Activated CD4-positive, alpha-beta T cell treated with anti-CD3 and anti-CD28 coated beads, Interleukin-10, Interleukin-2, amounts not matched to agents 100 ng/mL and 50 ng/mL, durations not matched to agents 16 hours and 8 hours (primary cell): ENCODE measurements at places on chromosomes 3 and 15.

GRCh38 chr3:128703561-128703960, 22.4 kb upstream of the RAB7A start:
- no peak for DNase-seq

DNA sequence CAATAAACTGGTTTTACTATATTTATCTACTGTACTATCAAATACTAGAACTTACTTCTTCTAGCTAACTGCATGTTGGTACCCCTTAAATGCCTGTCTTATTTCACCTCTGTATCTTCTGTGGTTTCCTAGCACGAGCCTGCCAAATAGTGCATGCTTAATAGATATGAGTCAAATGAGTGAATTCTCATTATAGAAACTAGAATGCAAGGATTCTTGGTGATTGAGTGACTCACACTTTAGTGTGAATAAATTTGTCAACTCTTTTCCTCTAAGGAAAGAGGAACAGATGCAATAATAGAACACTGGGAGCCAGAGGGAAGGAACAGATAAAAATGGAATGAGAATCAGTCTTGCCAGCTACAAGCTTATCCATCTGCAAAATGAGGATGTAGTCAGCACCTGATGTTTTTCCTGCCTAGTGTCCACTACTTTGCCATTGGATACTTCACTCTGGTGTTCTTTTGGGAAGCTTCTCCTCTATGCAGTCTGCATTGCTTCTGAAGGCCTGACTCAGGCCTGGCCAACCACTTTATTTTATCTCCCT, 189.1 kb upstream of the CADPS start:
- DNase-seq = no peak

DNA sequence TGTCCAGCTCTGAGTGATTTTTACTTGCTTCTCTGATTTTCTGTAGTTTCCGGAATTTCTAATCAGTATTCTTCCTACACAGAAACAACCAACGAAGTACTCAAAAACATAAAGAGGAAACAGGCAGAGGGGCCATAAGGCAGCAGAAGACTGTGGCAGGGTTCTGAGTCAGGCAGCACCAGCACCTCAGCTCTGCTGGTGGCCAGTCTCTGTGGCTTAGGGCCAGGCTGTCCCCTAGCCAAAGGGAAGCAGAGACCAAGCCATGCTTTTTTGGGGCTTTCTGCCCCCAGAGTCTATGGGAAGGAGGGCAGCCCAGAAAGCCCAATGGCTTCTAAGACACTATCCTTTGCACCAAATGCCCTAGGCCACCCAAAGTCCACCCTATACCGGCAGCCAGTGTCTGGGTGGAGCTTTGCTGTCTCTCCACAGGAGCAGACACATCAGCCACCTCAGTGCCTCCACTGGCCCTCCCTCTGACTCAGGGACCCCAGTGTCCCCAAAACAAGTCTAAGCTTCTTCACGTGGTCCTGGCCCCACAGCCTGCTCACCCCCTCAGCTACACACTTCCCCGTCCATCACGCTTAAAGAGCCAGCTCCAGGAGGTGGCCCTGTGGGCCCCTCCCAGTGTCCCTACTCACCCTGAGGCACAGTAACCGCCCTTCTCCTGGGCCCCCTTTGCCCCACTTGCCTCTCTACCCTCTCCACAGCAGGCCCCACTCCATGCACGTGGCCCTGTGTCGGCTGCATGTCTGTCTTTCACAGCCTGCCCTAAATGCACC, 46.2 kb downstream of the CCDC12 start:
- DNase-seq = no peak

- no peak for DNase-seq
These were observed 31.3 kb downstream of the TLE3 start for GRCh38 chr15:70066447-70066846.

DNA sequence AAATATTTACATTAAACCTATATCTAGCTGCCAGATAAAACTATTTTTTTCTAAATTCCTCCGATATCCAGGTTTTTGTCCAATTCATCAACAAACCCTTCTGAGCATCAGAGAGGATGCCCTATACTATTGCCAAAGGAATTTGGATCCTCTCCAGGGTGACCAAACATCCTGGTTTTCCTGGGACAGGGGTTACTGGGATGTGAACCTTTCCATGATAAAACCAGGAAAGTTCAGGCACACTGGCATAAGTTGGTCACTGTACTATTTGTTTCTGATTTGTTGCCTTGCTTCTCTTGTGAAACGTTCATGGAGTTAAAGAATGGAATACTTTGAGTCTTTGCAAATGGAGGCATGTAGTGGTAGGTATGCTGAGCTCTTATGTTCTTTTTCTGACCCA, 63.5 kb downstream of the TLNRD1 start:
- DNase-seq = no peak

GRCh38 chr3:32195995-32196540, 42.4 kb upstream of the CMTM8 start:
- no peak for DNase-seq

- DNase-seq = no peak
These were observed 1.3 kb downstream of the NEIL1 start for GRCh38 chr15:75348034-75348561.

DNA sequence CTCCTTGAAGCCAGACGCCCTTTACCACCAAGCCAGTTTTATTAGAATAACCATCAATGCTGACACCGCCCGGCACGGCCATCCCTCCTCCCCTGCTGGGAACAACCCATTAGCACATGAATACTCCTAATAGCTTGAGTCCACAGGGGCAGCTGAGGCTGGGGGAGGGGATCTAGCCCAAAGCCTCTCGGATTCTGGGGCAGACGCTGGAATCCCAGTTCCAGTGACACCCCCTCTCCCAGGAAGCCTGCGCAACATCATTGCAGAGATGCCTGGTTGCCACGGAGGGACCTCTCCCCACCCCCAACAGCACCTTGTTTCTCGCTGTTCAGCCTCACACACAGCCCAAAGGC, 1.2 kb upstream of the LINGO1 start:
- no peak for DNase-seq

GRCh38 chr3:172201136-172201869, 161.9 kb downstream of the FNDC3B start:
- DNase-seq = no peak

DNA sequence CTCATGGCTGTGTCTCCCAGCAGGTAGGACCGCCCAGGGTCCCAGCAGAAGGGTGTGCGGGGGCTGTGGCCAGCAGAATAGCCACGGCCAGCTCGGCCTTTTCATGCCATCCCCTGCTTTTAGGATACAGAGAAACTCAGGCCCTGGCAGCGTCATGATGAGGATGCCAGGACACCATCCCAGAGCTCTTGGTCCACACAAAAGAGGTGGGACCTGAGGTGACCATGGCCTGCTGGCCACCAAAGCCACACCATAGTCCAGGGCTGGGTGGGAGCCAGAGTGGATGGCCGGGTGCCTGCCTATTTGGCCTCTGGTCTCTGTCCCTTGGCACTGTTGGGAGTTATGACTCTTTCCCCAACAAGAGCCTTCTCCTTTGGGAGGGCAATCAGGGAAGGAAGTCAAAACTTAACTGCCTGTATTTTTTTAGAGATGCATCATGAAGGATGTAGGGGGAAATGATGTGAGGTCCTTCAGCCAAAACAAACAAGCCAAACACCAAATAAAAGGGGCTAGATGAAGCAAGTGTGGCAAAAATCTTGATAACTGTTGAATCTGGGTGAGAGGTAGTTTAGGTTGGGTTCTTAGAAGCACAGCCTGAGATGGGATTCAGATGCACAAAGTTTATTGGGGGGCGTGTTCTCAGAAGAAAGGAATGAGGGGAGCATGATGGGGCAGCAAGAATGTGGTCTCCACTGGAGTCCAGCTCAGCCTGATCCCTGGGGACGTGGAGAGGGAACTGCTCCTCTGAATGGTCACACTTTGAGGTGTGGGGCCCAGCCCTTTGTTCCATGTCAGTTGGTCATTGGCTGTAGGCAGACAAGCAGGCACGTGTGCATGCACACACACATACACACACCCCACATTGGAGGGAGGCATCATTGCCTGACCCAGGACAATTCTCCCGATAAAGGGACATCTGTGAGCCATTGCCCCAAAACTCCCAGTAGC, 33.2 kb downstream of the SMAD6 start:
- DNase-seq = no peak

GRCh38 chr3:196712514-196713413, 587 bp downstream of the PIGX start:
- no peak for DNase-seq

GRCh38 chr3:98734735-98735134, 28.4 kb upstream of the ST3GAL6 start:
- no peak for DNase-seq

DNA sequence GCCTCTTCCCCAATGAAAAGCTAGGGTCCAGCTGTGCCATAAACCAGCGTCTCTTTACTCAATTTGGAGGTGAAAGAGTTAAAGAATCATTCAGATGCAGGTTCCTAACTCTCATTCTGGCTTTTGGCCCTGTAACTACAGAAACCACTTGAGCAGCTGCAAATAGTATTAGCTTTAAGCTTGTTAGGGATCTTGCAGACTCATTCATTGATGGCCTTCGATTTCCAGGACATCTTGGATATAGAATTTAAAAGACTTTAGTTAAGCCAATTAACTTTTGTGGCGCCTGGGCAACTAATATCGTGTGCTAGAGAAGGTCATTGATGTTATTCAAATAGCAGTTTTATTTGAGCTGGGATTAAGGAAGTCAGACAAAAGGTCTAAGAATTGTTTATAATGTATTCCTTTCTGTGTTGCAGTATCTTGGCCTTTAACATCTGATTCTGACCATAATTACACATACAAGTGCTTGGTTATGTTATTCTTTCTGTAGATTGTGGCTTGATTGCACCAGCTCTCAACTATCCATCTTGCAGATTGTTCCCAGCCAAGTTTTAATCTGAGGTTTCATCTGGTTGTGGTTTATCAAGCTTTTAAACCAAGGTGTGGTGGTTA, 185.3 kb downstream of the CACNA2D3 start:
- DNase-seq = no peak

GRCh38 chr3:53724566-53724965, 121.7 kb downstream of the CHDH start:
- DNase-seq = peak; percentile 10

DNA sequence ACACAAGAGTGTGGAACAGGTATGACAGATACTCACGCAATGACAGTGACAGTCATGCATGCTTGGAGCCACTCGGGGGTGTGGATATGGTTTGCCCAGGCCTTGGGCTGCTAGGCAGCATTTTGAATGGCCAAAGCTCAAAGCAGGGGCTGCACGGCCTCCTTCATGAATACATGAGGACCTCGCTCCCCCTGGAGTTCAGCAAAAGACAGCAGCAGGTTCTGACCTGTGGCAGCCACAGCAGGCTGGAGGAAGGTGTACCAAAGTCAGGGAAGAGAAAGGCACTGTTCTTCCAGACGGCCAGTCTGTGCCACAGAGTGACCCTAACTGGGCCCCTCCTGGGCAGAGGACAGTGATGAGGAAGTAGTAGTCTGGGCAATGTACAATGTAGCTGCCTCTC, 88.2 kb upstream of the C2CD4B start:
- no peak for DNase-seq

- no peak for DNase-seq
These were observed 10.5 kb downstream of the WWTR1 start for GRCh38 chr3:149647285-149647684.

DNA sequence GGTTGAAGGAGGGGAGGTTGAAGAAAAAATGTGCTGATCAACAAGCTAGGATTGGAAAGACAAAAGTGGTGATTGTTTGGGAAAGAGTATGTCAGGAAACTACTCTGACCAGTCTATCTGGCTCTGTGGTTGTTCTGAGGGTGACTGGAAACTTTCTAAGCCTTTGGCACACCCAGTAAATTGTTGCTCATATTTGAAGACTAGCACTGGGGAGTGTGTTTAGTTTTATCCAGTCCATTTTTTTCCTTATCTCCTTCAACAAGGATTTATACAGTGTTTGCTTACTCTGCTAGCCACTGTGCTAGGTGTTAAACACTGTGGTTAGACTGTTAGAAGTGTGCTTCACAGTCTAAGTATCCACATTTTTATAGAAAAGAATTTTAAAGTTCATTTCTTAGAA, 28.8 kb downstream of the PPM1L start:
- DNase-seq = no peak

GRCh38 chr15:42033214-42033873, 12.5 kb upstream of the PLA2G4E start:
- no peak for DNase-seq

DNA sequence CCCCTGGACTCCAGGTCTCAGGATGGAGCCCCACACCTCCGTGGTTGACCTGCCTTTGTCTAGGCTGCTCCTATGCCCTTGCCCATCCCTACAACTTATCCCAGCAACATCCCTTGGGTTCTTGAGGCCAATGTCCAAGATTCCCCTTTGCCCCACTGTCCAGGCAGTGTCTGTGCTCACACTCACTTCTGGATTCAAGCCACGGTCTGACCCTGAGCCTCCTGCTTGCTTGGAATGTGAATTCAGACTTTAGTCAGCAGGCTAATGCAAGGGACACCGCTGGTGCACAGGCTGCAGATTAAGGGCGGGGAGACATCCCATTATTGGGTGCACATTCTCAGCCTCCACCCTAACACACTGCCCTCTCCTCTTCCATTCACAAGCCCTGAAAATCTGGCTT, 154.1 kb downstream of the WNT5A start:
- no peak for DNase-seq

DNA sequence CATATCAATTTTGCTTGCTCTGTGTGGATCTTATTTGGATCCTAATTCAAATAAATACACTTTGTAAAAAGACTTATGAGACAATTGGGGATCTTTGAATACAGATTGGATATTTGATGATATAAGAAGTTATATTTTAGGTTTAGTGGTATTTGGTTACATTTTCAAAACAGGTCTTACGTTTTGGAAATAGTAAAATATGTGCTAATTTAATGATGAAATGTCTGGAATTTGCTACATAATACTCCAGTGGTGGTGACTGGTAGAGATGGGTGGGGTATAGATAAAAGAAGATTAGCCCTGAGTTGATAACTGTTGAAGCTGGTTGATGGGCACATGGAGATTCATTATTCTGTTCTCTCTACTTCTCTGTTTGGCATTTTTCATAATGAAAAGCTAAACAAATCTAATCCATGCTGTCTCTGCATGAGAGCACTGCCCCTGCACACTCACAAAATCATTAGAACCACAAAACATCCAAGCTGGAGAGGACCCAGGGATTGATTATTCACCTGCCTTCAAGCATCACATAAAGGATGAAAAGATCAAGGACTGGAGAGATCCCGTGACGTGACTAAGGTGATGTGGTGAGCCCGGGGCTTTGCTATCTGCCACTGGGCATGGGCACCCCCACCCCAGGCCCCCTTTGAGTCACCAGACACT, 58.9 kb downstream of the TLE3 start:
- no peak for DNase-seq

GRCh38 chr3:108472001-108472591, 38.3 kb downstream of the MYH15 start:
- peak; percentile 73 for DNase-seq

- DNase-seq = no peak
These were observed 310.0 kb downstream of the SHQ1 start for GRCh38 chr3:72538070-72538745.

DNA sequence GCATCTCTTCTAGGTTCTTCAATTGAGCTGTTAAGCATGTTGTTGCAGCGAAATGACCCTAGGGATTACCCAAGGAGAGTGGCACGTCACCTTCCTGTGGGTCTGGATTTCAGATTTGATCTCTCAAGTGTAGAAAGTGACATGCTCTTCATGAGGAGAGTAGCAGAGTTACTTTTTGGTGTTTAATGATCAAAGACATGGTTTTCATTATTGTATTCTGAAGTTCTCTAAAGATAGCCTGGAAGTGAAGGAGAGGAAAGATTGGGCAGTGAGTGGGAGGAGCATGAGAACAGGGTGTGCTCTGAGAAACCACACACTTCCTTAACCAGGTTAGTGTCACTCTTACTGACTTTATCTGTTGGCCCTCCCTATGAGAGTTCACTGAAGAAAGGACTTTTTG, 153.6 kb downstream of the AKAP13 start:
- DNase-seq = peak; percentile 41
